ENCODE measurements at places on chromosomes 6 and 20.

DNA sequence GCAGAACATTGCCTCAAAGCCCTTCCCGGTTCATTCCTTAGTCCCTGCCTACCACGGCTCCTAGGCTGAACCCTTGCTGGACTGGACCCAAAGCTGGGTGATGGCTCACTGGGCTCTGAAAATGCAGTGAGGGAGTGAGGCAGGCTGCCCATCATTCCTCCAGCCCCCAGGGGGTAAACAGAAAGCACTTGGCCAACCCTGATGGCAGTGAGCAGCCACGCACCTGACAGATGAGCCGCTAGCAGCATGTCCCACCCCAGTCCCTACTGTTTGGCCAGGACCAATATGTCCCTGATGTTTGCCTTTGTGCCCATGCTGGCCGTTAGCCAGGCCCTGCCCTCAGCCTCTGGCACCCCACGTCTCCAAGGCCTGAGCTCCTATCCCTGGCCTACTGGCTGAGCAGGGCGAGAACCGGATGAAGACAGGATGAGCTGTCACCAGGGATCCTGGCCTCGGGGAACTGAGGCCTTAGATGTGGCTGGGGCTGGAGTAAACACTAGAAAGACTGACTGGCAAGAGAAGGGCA is 19.4 kb upstream of the BAK1 start:
- no peak for DNase-seq

DNA sequence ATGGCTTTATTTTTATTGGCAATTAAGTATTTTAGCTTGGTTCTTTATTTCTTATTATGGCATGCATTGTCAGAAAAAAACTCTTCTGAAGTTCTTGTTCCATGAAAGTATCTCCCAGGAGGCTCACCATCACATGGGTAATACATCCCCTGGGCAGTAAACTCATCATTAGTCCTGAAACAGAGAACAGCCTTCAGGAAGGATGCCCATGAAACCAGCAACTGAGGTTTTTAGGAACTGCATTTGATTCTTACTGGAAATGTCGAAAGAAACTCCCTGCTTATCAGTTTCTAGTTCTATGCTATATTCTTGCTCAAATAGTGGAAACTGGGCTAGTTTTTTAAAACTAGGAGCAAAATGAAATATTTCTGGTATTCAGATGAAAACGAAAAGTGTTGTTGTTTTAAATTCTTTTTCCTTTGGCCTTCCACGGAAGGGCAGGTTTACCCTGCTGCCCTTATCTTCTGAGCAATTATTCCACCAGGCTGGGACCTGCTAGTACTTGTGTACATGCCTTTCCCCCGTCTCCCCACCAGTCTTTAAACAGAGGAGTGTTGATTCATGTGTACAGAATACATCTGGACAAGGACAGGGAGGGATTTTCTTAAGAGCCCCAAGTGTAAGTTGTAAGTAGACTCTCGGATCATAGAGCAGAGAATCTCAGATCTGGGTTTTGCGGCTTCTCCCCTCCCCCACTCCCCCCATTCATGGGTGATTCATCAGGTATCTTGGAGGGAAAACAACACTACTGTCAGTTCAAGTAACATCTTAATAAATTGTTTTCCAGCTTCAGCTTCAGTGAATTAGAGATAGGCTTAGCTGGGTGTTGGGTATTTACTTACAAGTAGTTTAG is 81.5 kb downstream of the RTN4IP1 start:
- no peak for DNase-seq

GRCh38 chr6:125866433-125866832 is 75.7 kb downstream of the NCOA7 start:
- DNase-seq: no peak

- no peak for DNase-seq
Measured at GRCh38 chr6:144544266-144544830, 259.2 kb downstream of the UTRN start.

DNA sequence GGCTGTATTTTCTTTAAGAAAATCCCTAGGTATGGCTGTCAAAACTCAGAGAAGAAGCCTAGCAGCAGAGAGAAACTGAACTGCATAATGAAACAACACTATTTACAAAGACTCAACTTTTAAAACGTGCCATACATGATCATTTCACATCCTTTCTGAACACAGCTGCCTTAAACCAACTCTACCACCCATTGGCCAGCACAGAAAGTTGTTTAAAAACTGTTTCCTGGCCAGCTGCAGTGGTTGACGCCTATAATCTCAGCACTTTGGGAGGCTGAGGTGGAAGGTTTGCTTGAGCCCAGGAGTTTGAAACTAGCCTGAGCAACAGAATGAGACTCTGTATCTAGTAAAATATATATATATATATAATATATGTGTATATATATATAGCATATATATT is 336.4 kb upstream of the SOX4 start:
- no peak for DNase-seq

DNA sequence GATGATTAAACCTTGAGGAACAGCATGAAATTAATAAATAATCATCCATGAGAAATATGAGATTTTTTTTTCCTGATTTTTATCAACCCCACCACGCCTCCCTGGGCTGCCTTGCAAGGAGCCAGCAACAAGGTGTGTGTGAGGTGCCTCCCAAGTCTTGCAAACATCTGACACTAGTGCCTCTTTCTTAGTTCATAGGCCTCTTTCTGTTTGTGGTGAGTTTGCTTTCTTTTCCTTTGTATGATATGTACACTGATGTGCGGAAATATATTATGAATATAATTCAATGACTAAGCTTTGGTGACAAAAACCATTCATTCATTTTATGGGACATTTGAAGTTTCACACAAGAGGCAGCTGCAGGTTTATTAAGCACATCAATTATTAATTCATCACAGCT is 63.2 kb upstream of the SYNDIG1 start:
- no peak for DNase-seq

DNA sequence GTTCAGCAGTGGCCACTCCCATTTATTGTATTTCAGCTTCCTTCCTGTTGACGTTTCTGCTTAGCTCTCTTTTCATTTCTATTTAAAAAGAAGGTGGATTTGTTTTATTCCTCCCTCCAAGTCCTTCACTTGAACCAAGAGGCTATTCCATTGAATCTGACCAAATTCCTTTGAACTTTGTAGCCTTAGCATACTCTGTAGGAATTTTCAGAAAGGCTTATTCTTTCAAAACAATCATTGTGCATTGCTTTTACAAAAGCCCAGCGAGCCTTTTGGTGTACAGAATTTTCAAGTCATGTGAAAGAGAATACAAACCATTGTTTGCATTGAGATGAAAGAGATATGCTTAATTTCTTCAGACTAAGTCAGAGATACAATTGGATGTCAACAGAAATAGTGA is 151.0 kb upstream of the INSM1 start:
- DNase-seq: no peak

DNA sequence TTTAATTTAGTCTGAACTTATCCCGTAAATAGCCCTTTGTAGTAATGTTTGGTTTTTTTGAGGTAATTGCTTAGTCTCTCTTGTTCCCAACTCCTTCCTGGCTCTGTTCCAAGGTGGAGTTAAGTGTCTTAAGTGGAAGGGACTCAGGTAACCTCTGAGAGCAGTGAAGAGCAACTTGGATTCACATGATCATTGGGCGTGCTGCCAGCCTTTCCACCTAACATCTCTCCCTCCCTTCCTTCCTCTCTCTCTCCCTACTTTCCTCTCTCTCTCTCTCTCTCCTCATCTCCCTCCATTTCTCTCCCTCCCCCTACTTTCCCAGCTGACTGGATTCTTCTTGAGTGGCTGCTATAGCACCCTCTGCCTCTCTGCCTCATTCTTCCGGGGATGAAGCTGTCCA is 232.9 kb upstream of the SASH1 start:
- DNase-seq: no peak

DNA sequence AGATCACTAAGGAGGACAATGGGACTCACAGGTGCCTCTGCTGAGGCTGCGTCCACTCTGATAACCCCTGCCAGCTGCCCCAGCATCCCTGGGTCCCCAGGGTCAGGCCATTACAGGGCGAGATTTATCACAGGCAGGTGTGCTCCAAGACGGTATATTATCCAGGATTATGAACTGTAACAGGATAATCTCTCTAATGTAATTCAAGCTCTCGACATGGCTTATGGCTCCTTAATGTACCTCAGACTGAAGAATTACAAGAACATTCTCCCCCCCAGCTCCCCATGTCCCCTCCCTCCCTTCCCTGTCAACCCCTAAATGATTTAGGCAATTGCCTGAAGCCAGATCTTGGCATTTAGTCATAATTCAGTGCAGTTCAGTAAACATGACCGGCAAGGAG is 86.8 kb downstream of the NCR2 start:
- DNase-seq: no peak

DNA sequence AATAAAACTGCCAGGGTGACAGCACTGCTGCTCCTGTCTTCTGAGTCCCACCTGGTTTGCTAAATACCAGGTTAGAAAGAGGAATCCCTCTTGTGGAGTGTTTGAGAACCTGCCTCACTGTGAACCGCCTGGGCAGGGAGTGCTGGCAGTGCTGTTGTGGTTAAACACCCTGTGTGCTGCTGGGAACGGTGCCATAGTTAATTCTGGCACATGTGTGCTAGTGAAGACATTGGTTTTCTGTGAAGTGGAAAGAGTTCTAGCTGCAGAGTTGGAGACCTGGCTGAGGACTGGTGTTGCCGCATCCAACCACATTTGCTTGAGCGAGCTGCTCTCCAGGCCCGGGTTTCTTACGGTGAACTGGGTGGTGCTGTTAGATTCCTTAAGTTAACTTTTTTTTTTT is 72.7 kb downstream of the IGF2R start:
- no peak for DNase-seq

DNA sequence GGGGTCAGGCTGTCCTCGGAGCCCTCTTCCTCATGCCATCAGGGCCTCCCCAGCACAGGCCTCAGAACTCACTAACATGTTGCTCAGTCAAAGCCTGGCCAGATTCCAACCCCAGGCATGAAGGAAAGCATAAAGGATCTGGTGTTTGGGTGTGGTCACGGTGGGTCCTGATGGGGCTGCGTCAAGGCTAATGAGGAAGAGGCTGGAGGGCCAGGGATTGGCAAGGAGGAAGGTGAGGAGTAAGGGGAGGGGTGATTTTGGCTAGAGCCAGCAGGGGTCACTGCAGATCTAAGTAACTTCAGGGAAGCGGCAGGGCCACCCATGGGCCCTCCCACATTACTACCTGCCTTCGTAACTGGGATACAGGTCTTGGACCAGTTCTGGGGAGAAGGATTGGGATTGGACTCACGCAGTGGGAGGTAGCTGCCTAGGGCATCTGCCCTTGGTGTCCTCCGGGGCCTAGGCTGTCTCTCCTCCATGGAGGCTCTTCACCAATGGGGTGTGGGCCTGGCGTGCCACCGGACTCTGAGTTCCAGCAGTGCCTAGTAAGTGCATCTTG is 36.2 kb upstream of the MRPS18A start:
- no peak for DNase-seq

GRCh38 chr6:16200321-16200883 is 38.0 kb upstream of the GMPR start:
- DNase-seq: no peak

Data from substantia nigra (tissue), 51 donors.